ENCODE measurements at places on chromosomes 6 and 20.

- no peak for DNase-seq
Observed at GRCh38 chr20:17391127-17391771, 139.9 kb downstream of the BFSP1 start.

- DNase-seq: no peak
Observed at GRCh38 chr6:166281104-166281503, 27.1 kb downstream of the PRR18 start.

- DNase-seq: no peak
Observed at GRCh38 chr20:8647961-8648441, 420.9 kb upstream of the PLCB4 start.

DNA sequence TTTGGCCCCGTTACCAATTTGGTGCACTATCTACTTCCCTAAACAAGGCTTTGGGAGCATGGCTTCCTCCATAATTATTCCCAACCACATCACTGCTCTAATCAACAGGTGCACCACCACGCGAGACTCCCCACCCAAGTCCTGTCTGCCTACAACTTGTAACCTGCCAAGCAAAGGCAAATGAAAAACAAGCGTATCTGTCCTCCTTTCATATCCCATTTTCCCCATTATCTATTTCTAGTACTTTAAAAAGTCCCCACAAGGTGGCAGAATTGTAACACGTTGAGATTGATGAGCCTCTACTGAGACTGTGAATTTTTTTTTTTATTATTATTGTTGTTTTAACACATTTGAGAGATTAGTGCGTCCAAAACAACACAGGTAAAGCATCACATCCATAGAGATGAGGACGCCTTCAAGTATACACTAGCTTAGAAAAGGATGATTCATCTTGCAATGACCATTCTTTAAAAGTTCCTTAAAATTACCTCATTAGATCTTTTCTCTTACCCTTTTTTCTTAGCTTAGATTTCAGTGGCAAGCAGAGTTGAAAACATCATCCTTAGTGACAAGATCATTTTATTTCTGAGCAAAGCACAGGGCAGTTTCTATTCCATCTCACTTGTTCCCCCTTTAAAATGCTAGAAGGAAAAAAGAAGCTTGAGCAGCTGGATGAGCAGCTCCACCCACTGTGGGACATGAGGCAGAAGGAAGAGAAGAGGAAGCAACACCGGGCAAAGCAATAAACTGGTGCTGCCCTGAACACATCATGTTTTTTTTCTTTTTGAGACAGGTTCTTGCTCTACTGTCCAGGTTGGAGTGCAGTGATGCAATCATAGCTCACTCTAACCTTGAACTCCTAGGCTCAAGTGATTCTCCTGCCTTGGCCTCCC lies 210.8 kb downstream of the ARHGAP18 start:
- peak; percentile 55 for DNase-seq

GRCh38 chr6:35906499-35906846 lies 14.4 kb downstream of the SRPK1 start:
- no peak for DNase-seq

DNA sequence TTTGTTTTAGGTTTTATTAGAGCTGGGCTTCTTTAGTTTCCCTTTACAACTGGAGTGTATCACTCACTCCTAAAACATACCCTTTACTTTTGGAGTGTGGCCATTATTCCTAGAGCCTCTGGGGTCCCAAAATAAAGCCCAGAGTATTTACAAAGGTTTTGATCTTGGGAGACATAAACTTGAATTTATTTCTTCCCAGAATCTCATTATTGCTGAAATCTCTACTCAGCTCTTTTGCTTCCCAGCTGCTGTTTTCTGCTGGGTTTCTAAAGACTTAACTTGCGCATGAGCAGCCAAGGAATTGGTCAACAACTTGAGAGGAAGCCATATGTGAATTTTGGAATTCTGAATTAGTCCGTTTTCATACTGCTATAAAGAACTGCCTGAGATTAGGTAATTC lies 94.5 kb upstream of the NRSN1 start:
- DNase-seq: no peak

Data from NCI-H1694 (cell line).